ENCODE measurements at places on chromosomes 1 and 21.

- no peak for DNase-seq
Observed at GRCh38 chr1:64111787-64112186, 91.6 kb upstream of the UBE2U start.

DNA sequence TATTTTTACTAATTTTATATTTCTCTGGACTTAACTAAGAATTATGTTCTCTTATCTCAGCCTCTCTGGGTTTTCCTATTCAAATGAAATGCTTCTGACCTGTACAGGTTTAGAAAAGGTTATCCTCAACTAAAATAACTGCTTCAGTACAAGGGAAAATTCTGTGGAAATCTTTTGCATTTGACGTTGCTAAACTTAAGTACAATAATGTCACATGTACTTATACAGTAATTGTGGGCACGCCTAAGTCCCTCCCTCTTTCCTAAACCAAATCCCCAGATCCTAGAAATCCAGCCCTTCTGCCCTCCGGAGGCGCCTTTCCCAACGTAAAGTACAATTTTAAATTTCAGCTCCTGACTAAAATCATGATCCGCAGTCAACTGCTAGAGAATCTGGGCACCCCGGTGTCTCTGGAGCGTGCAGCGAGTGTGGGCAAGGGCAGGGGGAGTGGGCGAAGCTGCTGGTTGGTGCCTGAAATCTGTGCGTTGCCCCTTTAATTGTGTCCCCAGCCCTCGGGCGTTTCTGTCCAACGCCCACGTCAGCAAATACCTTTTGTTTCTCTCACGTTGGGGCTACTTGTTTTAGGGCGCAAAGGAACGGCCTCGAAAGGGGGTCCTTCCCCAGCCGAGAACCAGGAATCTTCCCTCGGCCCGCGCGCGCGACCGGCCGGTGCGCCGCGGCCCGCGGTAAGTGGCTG is at the start of gene ZBTB8A:
TSS of gene ZBTB8A (plus strand) at position 541 of the 697 bp plus-strand sequence. CDS start 53,505 bp downstream, outside the sequence.
- DNase-seq = peak; percentile 5

- no peak for DNase-seq
Observed at GRCh38 chr21:42525029-42525581, 11.5 kb downstream of the SLC37A1 start.

- no peak for DNase-seq
Observed at GRCh38 chr1:33426916-33427315, 4.0 kb downstream of the PHC2 start.

DNA sequence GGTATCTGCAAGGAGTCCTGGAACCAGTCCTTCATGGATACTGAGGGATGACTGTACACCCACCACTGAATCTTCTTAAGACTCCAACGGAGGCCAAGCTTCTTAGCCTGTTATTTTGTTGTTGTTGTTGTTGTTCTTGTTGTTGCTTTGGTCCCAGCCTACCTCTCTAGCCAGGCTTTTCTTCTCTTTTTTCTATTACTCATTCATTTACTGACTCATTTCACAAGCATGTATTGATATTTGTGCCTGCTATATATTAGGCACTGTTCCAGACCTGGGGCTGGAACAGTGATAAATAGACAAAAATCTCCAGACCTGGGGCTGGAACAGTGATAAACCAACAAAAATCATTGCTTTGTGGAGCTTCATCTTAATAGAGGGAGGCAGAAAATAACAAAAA is 20.4 kb downstream of the CENPF start:
- DNase-seq = no peak

GRCh38 chr1:40745176-40745575 is 38.4 kb upstream of the KCNQ4 start:
- DNase-seq = no peak

GRCh38 chr1:153432874-153433681 is 16.8 kb downstream of the S100A7A start:
- no peak for DNase-seq

- no peak for DNase-seq
Observed at GRCh38 chr1:227562933-227563323, 428 bp upstream of the ZNF678 start.

DNA sequence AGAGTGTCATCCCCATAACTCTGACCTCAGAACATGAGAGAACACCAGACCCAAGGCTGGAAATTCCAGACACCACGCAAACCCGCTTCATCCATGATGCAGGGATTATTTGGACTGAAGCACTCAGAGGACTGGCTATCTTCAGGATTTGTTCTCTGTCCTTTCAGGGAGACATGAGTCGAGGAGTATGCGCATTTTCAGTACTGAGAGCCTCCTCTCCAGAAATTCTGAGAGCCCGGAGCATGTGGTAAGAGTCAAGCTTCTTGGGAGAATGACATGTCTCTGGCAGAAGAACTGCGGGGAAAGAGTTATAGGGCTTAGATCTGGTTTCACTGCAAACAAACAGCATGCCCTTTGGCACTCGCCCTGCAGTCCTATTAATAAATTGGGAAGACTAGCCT is 6.9 kb downstream of the LAX1 start:
- no peak for DNase-seq

All from GM12864 (cell line).